Breast epithelium (tissue), 4 donors: ENCODE measurements at places on chromosomes 3 and 15. TPM values are rescaled to one million over a fixed set of nuclear protein-coding genes. Genes with fewer than 3 reads are reported as not detected.

DNA sequence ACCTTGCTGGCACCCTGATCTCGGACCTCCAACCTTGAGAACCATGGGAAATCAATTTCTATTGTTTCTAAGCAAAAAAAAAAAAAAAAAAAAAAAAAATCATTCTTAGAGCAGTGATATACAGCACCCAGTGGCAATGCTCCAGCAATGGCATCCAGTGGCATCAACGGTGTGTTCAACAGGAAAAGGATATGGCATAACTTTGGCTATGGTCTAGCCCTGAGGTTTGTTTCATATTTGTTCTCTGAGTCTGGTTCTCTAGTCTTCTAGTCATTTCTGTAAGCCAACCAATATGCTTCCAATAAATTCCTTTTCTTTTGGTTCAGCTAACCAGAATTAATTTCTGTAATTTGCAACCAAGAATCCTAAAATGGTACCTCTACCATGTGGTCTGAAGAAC, 19.2 kb downstream of the DENND4A start:
- no peak for DNase-seq

DNA sequence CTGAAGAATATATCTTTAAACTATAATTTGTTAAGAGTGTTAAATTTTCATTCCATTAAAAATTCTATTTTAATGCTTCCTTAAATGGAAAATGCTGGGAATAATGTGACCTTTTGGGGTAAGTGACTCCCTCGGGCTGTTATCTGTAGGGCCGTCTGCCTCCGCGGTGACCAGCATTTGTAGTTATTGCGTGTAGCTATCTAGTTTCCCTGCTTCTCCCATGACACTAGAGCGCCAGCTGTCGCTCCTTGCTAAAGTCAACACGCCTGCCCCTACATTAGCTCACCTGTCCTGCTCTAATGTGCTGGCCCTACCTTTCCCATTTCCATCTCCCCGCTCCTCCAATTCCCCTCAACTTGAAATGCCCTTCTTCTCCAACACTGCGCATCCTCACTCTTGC, 12.4 kb upstream of the CHRM5 start:
- no peak for DNase-seq

DNA sequence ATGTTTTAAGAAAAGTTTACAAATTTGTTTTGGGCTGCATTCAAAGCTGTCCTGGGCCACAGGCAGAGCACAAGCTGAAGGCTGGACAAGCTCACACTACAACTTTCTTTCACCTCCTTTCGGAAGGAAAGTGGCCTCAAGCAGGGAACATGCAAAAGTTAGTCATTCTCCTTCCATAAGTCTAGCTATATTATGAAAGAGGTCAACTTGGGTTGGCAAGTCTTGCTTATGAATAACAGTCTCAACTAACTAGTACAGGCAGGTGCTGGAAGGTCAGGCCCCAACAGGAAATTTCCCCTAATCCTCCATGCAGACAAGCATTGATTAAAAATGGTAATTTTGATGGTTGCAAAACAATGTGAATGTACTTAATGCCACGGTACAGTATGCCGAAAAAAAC, 69.4 kb downstream of the OSBPL10 start:
- no peak for DNase-seq

DNA sequence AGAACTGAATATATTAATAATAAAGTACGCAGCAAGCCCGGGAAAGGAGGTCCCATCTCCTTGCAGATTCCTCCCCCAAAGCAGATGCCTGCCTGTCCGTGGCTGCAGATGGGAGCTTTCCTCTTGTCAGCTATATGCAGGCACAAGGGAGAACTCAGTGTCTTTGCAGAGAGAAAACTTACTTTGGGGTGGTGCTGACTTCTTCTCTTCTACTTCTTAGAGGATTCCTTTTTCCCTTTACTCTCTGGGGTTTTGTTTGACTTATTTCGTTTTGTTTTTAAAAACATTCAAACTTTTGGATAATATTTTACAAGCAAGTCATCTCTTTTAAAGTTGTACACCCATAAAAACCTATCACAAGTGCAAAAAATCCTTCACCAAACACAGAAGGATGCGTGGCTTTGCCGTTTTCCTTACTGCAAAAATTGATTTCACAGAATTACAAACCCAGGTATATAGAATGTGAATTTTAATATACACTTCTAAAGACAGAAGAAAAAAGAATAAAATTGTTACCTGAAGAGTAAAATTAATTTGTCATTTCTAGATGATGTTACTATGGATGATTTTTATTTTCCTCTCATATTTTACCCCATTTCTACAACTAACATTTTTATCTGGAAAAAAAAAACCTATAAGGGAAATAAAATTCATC, 65.3 kb upstream of the IGF1R start:
- DNase-seq, result no peak

DNA sequence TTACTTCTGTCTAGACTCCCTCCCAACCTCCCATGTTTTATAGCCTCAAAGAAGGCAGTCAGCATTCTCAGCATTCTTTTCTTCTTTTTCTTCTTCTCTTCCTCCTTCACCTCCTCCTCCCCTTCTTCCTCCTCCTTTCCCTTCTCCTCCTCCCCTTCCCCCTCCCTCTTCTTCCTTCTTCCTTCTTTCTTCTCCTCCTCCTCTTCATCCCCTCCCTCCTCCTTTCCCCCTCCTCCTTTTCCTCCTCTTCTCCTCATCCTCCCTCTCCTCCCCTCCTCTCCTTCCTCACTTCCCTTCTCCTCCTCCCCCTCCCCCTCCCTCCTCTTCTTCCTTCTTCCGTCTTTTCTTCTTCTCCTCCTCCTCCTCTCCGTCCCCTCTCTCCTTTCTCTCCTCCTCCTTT, 3.6 kb upstream of the LPCAT4 start:
- DNase-seq, result no peak

DNA sequence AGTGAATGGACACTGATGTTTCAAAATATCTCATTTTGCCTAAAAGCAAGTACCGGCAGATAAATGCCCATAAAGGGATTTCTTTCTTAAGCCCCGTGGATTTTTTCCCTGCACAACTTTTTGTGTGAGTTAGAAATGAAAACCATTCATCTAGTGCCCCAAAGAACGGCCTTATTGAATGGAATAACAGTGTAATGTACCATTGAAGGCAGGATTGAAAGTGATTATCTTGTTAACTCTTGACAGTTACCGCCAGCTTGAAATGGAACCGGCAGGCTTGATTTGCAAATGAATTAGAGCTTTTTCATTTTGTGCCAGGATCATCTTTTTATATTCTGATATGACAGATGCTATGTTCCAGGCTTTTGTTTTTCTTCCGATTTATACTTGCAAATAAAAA, 162.2 kb downstream of the RSRC1 start:
- DNase-seq, result no peak

DNA sequence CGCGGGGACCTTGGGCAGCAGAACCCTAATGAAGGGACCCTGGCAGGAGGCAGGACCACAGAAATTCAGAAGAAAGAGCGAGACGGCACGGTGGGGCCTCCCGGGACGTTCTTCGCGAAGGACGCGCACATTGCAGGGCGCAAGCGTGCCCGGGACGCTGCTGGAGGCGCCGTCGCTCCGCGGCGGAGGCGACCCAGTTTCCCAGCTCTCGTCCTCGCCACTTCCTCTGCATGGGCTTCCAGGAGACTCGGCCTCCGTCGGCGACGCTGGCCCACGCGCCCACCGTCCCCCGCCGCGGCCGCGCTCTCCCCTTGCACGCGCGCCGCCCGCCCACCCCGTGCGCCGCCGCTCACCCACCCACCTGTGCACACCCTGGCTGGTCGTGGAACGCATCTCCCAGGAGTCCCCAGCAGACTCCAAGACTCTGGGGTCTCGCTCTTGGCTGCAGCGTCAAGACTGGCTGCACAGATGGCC, 31.8 kb upstream of the SMAD3 start:
- DNase-seq, result no peak

DNA sequence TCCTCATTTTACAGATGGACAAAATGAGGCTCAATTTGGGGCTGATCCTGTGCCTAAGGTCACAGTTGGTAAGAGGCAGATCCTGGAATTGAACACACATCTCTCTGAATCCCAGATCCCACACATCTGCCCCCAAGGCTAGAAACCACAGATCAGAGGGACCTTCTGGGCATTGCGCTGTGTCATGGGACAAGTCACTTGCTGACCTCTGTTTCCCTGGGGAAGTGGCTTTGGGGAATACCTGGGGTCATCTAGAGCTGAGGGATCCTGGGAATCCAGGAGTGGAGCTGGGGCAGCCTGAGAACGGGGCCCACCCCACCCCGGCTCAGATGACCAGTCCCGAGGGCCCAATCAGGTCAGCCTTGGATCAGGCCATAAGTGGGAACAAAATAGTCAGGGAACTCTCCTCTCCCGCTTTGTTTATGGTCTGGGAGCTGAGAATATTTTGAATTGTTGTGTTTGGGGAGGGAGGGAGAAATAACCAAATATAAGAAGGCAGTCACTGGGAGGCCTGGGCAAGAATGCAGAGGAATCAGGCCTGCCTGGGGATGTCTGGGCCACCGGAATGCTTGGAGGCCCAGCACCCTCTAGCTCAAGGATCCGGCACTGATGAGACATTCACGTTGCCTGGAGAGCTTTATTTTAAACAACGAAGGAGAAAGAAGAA, 8.8 kb upstream of the SLC6A6 start:
- DNase-seq, result no peak

DNA sequence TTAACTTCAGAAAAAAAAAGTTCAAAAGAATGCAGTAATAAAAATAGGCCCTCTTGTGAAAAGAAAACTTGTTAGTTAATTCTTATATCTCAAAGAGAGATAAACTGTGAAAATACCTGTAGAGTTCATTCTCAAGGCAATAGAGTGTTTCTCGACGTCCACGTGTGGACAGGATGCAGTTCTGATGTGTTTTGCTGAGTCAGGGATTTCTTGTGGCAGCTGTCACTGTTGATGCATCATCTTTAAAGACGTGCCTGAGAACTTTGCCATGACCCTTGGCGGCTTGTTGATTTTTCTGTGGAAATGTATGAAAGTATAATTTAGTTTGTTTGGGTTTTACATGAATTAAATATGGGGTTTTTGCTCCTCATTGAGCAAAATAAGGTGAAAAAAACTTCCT, 702.2 kb downstream of the NLGN1 start:
- no peak for DNase-seq

GRCh38 chr3:170644711-170645110, 58.8 kb upstream of the SLC7A14 start:
- no peak for DNase-seq

DNA sequence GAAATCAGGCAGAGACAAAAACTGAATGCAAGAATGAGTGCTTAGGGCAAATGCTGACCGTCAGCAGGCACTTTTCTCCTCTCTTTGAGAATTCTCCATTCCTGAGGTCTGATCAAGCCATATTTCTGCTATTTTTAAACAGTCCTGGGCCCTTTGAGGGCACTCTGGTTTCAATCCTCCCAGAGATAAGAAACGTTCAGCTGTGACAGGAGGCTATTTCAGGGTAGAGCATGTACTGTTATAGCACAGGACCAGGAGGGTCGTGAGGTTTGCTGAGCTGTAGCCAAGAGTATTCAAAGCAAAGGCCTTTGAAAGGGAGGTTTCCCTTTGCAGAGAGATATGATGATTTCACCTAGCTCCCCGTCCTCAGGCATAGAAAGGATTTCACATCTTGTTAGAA, 39.6 kb upstream of the PDZRN3 start:
- DNase-seq, result no peak

DNA sequence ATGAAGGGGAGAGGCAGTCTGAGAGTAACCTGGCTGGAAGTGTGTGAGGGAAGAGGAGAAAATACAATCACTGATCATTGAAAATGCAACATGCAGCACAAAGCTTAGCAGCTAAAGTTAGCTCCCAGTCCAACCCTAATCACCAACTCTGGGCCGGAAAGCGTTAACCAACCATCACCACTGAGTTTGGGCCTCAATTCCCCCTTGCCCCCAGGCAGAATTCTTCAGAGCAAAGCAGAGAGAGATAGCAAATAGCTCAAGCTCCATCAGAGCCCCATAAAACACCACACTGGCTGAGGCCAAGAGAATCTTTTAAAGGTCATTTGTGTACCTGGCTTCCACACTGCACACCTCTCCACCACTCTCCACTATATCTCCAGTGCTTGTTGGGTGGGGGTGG, 16.2 kb upstream of the PDIA5 start:
- DNase-seq, result no peak

DNA sequence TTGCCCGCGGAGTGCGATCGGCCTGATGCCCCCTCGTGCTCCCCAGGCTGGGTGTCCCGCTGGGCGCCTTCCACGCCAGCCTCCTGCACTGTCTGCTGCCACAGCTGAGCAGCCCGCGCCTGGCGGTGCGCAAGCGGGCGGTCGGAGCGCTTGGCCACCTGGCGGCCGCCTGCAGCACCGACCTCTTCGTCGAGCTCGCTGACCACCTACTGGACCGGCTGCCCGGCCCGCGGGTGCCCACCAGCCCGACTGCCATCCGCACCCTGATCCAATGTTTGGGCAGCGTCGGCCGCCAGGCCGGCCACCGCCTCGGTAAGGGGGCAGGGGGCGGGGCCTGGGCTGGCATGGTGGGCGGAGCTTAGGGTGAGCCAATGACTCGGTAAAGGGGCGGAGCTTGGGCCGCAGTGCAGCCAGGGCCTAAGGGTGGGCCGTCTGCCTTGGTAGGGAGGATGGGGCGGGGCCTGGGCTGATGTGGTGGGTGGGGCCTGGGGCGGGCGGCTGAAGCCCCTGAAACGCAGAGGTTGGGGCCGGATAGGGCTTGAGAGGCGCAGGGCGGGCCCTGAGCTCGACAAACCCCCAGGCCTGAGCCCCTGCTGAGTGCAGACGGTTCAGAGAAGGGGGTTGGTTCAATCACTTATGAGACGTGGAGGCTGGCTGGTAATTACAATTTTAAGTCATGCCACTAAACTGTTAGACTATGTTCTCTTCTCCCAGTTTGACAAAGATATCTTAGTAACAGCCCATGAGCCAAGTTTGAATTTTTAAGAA, 13.7 kb downstream of the CAND2 start:
- DNase-seq, result peak; percentile 92

- DNase-seq, result no peak
Measured at GRCh38 chr3:182726258-182727142, 66.8 kb upstream of the ATP11B start.

- no peak for DNase-seq
Measured at GRCh38 chr3:7393944-7394605, 533.2 kb downstream of the GRM7 start.

DNA sequence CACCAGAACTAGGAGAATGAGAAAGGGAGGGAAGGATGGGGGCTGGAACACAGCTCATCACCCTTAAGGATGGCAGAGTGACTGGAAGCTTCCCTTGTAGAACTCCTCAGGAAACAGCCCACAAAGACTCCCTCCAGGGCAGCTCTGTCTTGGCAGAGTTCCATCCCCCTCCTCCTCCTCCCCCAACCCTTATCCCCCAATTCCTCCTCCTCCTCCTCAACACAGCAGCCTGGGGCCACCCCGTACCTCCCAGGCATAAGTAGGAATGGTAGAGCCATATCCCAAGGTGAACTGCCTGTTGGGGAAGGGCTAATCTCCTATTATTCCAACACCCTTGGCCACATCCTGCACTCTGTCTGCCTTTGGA, 38.8 kb downstream of the ADCY5 start:
- no peak for DNase-seq

NDN gene
- 41.6 TPM for total RNA-seq

LRRC31 gene
- total RNA-seq, result 7.5 TPM

TNNC1 gene
- not detected for total RNA-seq

SEMA7A gene
- total RNA-seq, result 0.88 TPM

PIGX gene
- 28.2 TPM for total RNA-seq

PLAAT1 gene
- total RNA-seq, result 1.5 TPM

ADGRG7 gene
- not detected for total RNA-seq

GASK1A gene
- total RNA-seq, result 20.5 TPM
